ENCODE measurements at places on chromosomes 6 and 20.

GRCh38 chr6:81996414-81996813 is 243.9 kb upstream of the TENT5A start:
- DNase-seq, result peak; percentile 12

GRCh38 chr6:14472986-14473337 is 355.4 kb downstream of the CD83 start:
- DNase-seq, result no peak

GRCh38 chr20:8952721-8953120 is 116.2 kb upstream of the PLCB4 start:
- DNase-seq, result no peak

- DNase-seq, result peak; percentile 40
Observed at GRCh38 chr6:15359335-15359862, 113.5 kb downstream of the JARID2 start.

- DNase-seq, result no peak
Observed at GRCh38 chr6:107712665-107713551, 111.2 kb downstream of the SCML4 start.

GRCh38 chr20:32966881-32967781 is 37.1 kb downstream of the SUN5 start:
- peak; percentile 29 for DNase-seq

DNA sequence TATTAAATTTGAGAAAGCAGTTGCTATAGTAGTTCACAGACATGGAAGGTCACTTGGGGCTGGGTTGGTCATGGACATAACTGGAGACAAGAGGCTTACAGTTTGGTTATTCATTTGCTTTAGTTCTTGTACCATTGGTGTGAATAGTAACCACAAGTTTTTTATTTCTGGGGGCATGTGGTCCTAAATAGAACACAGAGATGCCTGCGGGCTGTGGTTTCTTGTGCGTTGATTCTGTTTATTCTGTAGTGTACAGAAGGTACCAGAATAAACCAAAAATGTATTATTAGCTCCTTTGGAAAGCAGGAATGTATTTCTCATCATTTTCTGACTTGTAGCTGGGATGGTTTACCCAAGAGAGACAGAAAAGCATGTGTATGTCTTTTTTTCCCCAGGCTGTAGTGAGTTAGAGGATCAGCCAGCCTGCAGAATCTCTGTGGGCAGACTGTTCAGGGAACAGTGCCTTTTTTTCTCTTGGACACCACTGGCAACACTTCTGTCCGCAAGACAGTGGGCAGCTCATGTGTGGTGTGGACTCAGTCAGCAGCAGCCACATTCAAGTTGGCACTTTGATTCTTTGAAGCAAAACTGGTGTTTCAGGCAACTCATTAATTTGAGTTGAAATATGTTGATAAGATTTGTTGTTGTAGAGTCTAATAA is 122.1 kb downstream of the LRRC1 start:
- DNase-seq, result no peak

DNA sequence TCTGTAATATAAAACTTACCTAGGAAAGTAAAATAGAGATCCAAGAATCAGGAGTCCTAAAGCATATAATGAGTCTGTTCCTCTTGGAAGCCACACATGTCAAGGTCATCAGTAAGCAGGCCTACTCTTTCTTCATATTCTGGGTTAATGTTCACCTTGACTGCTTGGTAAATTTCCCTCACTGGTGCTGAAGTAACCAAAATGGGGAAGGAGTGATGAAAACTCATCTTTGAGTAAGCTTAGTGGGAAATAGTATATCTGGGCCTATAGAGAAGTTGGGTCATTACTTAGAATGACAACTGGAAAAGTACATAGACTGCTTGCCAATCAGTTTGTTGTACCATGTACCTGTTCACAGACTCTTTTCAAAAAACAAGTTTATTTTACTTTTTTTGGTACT is 6.6 kb downstream of the TSPYL4 start:
- DNase-seq, result no peak

GRCh38 chr6:43966374-43966658 is 160.9 kb downstream of the MRPL14 start:
- no peak for DNase-seq

DNA sequence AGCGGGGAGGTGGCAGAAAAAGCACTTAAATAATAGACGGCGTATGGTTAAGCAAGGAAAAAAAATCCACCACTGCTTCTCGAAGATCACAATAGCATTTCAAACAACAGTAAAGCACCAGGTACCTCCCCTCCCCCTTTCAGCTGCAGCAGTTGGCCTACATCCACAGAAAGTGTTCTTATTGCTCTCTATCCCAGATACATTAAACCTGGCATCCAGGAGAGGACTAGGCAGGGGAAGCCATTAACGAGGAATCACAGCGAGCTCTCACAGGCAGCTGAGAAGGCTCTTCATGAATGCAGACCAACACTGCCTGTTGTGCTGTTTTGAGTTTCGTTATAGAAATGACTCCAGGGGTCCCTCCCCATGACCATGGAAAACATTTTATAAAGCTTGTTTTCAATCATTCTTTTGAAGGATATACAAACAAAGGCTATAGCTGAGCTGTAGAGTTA is 11.8 kb downstream of the FYN start:
- DNase-seq, result no peak

GRCh38 chr6:34970957-34971356 is 81.9 kb downstream of the ANKS1A start:
- no peak for DNase-seq

DNA sequence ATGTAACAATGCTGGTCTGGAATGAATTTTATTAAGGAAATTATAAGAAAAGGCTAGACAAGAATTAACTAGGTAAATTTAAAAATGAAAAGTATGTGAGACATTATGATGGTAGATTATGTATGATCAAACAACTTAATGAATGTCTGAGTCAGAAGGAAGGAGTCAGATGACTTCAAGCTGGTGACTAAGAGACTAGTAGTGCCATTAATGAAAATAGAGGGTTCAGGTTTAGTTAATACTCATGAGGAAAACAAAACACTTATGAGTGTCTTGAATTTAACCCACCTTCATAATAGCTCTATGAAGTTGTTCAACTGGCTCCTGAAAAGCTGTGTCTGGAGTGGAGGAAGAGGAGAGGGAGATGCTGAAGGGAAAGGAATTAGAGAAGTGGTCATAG is 256.3 kb downstream of the ADGRB3 start:
- no peak for DNase-seq

DNA sequence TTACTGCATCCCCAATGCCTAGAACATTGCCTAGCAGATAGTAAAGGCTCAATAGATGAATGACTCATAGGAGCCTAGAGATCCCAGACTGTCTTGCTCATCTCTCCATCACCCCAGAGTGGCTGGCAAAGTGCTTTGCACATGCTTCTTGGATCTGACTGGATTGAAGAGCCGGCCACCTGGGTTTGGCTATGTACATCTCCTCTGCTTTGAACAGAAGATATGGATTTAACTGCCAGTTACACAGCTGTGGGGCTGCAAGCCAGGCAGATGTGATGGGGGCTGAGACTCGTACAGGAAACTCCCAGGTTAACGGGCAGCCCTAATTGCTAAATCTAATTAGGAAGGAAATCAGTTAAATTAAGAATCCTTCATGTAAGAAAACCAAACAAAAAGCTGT is 28.6 kb downstream of the MYLIP start:
- DNase-seq, result no peak

- no peak for DNase-seq
Observed at GRCh38 chr6:297571-298232, 5.4 kb downstream of the DUSP22 start.

DNA sequence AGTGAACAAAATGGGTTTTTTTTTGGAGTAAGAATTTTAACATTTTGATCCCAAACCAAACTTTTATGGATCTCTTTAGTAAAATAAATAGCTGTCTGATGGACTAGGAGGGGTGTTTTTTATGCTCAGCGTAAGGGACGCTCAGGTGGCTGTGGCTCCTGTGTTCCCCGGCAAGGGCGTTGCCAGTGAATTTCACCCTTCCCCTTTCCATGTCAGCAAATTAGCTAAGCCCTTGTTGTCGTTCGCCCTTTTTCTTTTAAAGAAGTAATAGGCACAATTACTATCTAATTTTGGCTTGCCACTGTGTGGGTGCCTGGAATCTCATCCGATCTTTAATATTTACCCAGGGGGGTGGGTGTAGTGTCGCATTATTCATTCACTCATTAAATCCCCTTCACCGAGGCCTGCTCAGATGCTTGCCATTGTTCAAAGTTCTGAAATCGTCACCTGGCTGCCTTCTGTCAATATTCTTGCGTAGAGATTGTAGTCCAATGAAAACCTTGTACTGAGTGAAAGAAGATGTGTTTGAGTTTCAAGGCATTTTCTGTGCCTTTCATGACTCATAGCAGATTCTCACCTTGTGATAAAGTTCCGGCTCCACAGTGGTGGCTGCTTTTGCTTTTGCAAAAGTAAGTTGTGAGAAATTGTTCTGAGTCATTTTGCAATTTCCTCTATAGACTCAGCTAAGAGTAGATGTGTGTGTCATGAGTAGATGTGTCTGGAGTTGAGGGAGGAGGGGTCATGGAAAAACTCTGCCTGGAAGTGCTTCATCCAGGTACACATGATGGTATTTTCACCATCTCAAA is 40.0 kb upstream of the CLDN20 start:
- DNase-seq, result peak; percentile 81

DNA sequence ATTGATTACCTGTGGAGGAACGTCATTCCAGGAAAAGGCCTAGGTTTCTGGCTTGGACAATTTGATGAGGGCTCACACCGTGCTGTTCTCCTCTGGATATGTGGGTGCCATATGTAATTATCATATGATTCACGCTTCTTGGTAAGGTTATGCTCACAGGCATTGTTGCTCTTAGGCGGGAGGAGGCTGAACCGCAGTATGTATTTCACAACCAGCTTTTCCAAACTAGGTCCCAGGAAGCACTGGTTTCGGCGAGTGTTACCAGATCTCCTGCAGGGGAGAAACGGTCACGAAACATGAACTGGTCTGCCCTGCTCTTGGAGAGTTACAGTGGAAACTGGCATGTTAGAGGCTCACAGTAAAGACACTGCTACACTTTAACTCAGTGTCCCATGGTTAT is 793 bp upstream of the FAM50B start:
- no peak for DNase-seq

DNA sequence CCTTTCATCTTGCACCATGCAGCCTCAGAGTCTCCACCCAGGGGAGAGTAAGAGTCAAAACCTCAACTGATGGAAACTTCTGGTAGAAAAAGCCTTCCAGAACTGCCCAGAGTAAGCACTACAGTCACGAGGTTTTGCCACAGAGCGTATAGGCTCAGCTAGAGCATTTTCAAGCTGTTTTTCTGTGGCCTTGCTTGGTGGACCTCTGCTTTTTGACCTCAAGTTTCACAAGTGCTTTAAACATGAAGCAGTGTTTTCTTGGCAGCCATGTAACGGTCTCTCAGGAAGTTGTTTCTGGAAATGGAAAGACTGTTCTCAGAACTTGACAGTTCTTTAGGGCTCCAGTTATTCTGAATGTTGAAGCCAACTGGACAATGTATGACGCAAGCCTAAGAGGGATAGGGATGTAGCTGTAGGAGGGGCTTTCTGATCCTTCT is 146.5 kb downstream of the ZDHHC14 start:
- peak; percentile 54 for DNase-seq

DNA sequence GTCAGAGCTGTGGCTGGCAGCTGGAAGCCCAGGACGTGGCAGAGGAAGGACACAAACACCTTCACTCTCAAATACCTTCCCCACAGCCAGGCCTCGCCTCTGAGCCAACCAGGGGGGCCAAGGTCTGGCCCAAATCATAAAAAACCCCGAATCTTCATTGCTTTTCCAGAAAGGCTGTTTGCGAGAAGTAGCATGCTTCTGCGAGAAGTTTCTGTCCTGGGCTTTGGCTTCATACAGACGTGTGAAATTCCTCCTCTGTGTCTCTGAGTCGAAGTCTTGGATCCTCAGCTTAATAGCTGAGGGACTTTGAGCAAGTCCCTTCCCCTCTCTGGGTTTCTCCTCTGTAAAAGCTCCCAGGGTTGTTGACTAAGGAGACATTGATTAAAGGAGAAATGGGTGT is 63.0 kb downstream of the CHMP4B start:
- peak; percentile 16 for DNase-seq

GRCh38 chr6:167948716-167949115 is 48.8 kb upstream of the KIF25 start:
- DNase-seq, result no peak

DNA sequence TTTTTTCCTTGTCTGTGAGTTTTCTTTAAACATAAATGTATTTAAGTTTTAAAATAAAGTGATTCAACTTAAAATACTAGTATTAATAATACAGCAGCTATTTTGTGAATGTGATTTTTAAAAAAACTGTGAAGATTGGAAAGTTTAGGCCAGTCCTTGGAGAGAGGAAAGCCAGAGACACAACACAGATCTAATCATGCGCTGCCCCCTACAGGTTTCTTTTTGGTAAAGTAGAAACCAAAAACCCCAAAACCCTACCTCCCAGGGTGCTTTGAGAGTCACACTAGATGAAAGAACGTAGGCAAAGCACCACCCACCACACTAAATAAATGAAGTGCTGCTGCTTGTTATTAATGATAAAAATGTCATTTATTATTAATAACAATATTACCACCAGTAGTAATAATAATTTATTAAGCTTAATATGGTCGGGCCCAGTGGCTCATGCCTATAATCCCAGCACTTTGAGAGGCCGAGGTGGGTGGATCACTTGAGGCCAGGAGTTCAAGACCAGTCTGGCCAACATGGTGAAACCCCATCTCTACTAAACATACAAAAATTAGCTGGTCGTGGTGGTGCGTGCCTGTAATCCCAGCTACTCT is 33.7 kb downstream of the SLC9A8 start:
- peak; percentile 68 for DNase-seq

GRCh38 chr6:28215425-28215824 is 9.7 kb upstream of the ZSCAN9 start:
- no peak for DNase-seq

DNA sequence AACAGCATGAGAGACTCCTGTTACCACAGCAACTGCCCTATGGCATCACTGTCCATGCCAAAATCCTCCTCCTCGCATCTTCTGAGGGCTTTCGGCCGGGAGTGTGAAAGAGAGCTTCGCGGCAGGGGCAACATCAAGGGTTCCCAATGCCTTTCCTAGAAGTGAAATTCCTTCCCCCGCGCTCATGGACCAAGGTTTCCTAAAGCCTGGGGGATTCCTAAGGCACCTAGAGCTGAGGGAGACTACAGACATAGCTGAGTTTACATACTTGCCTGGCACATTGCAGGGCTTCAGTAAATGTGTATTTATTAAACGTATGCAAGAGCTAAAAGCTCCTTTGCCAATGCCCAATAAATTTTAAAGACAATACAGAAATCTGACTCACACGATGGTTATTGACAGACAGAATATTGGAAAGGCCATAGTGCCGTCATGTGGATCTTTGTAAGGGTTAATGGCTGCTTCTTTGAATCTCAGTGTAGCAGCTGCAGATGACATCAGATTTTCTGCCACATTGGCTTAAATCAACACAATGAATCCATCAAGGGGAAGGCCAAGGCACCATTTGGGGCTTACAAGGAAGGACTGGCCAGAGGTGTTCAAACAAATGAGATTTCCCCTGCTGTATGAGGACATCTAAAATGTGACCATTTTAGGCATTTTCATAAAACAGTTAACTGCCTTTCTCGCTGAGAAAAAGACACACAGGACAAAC is 281.2 kb upstream of the JARID2 start:
- DNase-seq, result no peak
